T-helper 22 cell (primary cell): ENCODE measurements at places on chromosomes 3 and 15.

DNA sequence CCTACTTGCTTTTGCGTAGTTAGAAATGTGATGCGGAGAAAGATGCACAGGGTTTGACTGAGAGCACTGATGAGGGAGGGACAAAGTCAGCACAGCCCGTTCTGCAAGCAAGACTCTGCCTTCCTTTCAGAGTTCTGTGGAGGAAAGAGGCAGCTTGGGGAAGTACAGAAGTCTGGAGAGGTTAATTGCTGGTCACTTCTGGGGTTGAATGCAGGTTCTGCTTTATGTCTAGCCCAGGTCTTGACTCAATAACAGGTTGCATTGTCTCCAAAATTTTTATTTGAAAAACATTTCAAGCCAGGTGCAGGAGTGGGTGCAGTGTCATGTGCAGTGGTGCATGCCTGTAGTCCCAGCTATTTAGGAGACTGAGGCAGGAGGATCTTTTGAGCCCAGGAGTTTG lies 461.7 kb downstream of the NR2F2 start:
- no peak for DNase-seq

GRCh38 chr3:125107861-125108567 lies 52.2 kb upstream of the HEG1 start:
- no peak for DNase-seq

DNA sequence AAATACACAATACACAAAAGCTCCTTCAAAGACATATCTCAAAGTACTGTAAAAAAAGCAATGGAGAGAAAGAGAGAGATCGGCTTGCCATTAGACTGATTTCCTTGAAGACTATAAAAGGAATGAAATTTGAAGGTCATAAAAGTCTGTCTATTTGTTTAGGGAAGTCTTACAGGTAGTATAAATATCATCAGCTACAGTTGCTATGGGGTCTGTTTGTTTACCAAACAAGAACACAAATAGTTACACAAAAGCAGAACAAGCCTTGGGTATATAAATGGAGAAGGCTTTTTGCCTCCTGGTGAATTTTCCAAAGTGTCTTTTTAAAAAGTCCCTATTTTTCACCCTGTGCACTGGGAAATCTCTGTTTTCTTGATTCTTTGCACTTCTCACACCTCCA lies 552.3 kb downstream of the FOXP1 start:
- DNase-seq: no peak

DNA sequence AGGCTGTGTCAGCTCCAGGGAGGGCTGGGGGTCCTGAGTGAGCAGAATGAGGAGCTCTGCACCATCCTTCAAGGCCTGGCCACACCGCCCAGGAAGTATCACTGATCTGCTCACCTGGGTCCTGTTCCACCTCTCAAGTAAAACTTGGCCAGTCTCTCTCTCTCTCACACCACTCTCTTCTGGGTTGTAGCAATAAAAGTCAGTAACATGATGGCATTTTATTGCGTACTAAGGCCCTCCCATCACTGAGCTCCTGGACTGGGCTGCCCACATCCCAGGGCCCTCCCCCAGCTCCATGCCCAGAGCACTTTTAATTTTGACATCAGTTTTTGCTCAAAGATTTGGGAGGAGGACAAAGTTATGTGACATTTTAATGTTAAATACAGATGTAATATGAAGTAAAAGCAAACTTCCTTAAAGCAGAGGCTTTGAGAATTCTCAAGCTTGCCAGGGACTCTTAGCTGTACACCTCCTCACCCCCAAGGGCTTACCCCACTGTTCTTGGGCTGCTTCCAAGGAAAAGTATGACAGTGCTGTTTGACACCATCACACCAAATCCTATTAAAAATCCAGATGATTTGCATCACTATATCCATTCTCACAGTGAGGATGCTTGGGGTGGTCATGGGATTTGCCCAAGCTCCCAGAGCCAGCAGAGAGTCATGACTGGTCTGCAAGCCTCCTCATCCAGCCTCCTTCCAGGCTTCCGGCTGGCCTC lies 105.1 kb upstream of the SLCO2A1 start:
- no peak for DNase-seq

- no peak for DNase-seq
Observed at GRCh38 chr15:40010686-40011085, 28.3 kb downstream of the SRP14 start.

DNA sequence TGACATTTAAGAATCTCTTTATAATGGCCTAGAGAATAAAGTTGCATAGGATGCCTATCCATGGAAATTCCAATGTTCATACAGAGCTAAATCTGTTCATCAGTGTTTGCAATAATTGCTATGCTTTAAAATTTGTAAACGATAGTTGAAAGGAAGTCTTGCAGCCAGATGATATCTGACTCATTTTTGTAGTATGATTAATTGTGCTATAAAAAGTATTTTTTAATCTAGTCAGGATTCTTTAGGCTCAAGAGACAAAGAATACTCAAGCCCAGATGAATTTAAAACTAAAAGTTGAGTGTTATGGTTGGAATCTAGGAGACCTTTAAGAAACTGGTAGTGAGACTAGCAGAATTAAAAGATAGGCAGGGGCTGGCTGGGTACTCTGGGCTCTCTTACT lies 50.5 kb downstream of the SUCNR1 start:
- DNase-seq: no peak

DNA sequence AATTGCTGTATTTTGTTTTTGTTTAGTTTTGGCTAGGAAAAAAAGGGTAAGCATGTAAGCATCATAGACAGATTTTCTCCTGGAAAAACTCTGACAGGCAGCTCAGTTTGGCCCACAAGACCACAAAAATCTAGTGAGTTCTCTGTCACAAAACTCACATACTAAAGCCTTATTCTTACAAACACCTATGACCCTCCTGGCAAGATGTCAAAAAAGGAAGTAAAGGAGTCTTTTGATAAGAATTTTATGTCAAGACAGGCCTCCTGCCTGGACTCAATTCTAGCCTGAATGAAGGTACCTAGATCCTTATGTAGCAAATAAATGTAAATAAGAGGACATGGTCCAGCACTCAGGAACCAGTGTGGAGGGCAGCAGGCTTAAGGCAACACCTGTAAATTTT lies 668.3 kb upstream of the ZNF385D start:
- DNase-seq: no peak

DNA sequence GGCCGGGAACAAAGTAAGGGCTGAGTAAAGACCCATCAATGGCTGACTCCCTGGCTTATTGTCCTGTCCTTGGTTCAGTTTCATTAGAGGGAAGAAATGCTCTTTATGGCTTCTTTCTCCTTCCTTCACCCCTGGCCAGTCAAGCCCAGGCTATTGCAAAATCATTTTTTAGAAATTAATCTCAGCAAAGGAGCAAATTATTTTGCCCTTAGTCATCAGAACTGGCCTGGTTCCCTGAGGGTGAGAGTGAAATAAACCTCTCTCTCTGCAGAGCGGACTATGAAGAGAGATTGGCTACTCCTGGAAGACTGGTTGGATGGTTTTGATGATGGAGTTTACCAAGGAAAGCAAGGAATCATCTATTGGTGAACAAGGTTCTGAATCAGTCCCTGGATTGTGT lies 52.7 kb upstream of the OXTR start:
- no peak for DNase-seq

GRCh38 chr3:12557473-12558100 lies 700 bp downstream of the MKRN2 start:
- DNase-seq: no peak

DNA sequence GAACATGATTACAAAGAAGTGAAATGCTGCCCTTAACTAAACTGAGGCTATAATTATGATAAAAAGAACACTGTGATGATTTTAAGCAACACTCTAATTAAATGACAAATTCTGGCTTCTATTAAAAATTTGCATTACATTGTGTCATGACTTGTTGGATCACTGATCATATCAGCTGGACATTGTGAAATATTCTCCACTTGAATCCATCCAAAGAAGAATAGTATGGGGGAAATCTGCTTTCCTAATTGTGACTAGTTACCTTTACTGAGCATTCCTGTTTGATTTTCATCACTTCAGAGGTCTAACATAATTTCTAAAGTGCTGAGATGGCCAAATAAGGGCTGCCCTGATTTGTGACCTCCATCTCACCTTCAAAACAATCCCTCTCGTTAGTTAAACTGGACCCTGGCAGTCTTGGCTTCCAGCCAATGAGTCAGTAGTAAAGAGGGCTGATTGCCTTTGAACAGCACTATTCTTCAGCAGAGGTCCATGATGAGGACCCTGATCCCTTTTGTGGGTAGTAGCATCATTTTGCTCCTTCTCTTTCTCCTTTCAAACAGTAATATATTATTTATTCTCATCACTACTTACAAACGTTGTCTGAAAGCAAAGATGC lies 53.5 kb upstream of the LEKR1 start:
- no peak for DNase-seq

DNA sequence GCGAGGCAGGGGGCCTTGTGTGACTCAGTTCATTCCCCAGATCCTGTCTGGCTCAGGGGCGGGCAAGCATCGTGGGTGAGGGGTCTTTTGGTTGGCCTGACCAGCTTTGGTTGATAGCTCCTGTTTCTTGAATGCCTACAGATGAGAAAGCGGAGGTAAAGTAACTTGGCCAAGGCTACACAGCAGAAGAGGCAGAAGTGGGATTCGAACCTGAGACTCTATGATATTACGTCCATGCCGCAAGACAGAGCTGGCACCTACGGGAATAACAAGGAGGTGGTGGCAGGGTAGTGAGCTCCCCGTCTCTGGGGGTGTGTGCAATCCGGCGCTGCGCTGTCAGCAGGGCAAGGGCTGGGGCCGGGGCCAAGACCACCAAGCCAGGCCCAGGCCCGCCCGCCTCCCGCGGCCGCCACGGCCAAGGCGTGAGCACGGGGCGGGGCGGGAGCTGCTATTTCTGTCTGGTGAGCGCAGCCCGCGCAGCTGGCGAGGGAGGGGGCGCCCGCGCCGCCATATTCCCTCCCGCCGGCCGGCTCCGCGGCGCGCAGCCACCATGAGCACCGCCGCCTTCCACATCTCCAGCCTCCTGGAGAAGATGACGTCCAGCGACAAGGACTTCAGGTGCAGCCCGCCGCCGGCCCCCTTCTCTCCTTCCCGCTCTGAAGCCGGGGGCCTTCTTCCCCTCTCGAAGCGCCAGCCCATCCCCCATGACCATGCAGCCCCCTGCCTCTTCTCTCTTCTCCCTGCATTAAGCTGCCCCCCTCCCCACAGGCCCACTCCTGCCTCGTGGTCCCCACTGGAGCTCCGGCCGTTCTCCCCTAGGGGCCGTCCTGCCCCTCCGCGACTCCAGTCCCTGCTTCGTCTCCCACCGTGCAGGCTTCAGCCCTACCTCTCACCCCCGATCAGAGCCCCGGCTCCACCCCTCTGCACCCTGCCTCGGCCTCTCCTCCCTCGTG lies at the start of gene CAND2:
CAND2 (plus strand) TSS at position 510 of the 953 bp plus-strand sequence; CDS start at position 551, 41 bp downstream.
- no peak for DNase-seq

- no peak for DNase-seq
Observed at GRCh38 chr3:121735047-121735696, 14.4 kb downstream of the GOLGB1 start.

DNA sequence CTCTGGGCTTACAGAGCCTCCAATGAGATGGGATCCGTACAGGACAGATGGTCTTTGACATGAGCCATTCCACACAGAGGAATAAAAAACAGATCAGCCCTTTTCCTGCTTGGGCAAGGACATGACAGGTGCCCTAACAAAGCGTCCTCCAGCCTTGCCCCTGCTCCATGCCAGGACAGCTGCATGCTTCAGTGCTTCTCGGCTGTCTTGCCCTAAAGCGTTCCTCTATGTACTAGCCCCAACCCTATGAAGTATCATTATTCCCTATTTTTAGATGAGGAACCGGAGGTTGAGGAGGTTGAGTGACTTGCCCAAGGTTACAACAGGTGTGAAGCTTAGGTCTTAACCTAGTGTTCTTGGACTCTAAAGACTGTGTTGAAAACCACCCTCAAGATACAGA lies 10.5 kb downstream of the POMGNT2 start:
- DNase-seq: no peak

- no peak for DNase-seq
Observed at GRCh38 chr15:65653341-65653740, 31.6 kb downstream of the SLC24A1 start.

- no peak for DNase-seq
Observed at GRCh38 chr3:121483290-121483689, 62.5 kb downstream of the POLQ start.

GRCh38 chr3:38095669-38096483 lies 41.1 kb downstream of the ACAA1 start:
- no peak for DNase-seq

- DNase-seq: no peak
Observed at GRCh38 chr15:96331144-96331944, 844 bp downstream of the NR2F2 start.
